ENCODE measurements at places on chromosomes 6 and 20. TPM values are rescaled to one million over a fixed set of nuclear protein-coding genes. Genes with fewer than 3 reads are reported as not detected.

ERVFRD-1 gene
- total RNA-seq: not detected

TSPO2 gene
- total RNA-seq: not detected

TJAP1 gene
- 10.7 TPM for total RNA-seq

NPBWR2 gene
- not detected for total RNA-seq

All from endothelial cell of coronary artery (primary cell).